Stimulated activated CD4-positive, alpha-beta T cell treated with anti-CD3 and anti-CD28 coated beads, Interleukin-1b, Interleukin-23, amount 100 ng/mL, for 1 hour (primary cell): ENCODE measurements at places on chromosomes 16 and 17.

GRCh38 chr17:61700252-61700651, 109.2 kb upstream of the NACA2 start:
- DNase-seq, result no peak

DNA sequence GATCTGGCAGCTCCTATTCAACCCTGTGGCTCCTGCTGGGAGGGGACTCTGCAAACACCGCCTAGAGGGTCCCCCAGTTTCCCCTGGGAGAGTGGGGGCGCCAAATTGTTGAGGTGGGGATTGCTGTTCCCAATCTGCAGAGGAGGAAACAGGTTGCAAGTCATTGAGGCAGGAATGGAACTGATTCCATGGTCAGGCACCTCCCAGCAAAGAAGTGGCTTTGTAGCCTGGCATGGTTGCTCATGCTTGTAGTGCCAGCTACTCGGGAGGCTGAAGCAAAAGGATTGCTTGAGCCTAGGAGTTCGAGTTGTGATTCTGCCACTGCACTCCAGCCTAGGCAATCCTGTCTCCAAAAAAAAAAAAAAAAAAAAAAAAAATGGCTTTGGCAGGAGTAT, 198 bp upstream of the PYDC1 start:
- no peak for DNase-seq

DNA sequence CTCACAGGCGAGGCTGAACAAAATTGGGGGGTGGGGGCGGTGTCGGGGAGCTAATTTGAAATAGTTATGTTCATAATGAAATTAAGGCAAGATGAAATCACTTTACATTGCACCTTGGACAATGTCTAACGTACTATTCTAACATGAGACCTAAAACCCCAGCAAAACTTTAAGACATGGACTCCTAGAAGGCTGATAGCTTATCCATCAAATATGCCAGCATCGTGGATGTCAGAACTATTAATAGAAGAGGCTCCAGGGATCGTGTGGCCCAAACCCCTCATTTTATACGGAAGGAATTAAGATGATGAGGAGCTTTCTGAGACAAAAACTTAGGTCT, 279.6 kb downstream of the SOX9 start:
- DNase-seq, result no peak

DNA sequence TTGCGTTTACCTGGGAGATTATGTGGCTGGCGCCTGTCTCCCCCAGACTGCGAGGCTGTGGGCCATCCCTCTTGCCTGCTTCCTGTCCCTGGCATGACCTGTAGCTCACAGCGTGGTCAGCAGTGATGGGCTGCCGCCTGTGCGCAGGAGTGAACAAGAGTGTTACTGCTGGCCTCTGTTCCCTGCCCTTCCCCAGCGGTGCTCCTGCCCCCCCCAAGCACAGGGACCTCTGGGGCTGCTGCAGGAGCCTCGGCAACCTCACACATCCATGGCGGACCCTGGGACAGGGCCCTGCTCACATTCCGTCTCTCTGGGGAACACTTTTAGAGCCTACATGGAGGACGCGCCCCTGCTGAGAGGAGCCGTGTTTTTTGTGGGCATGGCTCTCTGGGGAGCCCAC, 10.6 kb downstream of the TSC2 start:
- no peak for DNase-seq

- DNase-seq, result no peak
These were observed 11.4 kb downstream of the CHST4 start for GRCh38 chr16:71537643-71538042.

DNA sequence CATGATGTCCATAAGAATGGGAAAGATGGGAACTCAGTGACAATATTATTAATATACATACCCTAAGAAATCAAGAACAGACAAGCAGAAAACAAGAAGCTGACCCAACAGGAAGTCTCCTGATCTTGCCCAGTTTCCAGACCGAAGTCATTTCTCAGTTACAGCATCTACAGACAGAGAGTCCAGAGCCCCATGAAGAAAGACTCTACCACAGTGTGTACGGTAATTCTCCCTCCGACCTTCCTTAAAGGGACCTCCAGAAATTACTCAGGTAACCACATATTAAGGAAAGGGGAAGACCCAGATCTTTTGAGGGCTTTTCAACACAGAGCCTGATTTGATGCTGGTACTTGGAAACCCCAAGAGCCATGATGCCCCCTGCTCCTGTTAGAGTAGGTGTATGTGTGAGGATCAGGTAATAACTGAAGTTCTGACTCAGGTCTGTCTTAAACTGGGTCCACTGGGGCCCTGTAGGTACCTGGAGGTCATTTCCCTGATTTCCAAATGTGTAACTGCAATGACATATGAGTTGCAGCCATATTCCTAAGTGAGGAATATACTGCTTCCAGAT, 132.4 kb downstream of the ABCA8 start:
- DNase-seq, result no peak

- no peak for DNase-seq
These were observed 585.3 kb downstream of the KCNJ18 start for GRCh38 chr17:22277595-22277994.

- DNase-seq, result no peak
These were observed 79.6 kb upstream of the TOB1 start for GRCh38 chr17:50945779-50946222.

DNA sequence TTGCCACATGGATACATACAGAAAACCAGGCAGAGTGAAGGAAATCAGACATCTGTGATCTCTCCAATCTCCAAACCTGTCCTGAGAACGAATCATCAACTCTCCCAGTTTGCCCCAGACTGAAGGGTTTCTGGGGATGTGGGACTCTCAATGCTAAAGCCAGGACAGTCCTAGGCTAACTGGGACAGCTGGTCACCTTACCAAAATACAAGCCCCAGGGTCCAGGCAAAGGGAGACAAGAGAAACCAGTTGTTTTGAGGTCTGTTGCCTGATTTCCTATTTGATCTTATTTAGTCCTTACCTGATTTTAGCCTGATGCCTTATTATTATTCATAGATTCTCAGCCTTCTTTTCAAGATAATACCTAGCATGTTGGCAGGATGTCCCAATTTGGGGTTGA, 51.7 kb upstream of the TAC4 start:
- DNase-seq, result no peak

- peak; percentile 6 for DNase-seq
These were observed 189.2 kb upstream of the AXIN2 start for GRCh38 chr17:65750631-65751115.

GRCh38 chr17:40531051-40531991, 29.9 kb upstream of the TNS4 start:
- DNase-seq, result peak; percentile 88

DNA sequence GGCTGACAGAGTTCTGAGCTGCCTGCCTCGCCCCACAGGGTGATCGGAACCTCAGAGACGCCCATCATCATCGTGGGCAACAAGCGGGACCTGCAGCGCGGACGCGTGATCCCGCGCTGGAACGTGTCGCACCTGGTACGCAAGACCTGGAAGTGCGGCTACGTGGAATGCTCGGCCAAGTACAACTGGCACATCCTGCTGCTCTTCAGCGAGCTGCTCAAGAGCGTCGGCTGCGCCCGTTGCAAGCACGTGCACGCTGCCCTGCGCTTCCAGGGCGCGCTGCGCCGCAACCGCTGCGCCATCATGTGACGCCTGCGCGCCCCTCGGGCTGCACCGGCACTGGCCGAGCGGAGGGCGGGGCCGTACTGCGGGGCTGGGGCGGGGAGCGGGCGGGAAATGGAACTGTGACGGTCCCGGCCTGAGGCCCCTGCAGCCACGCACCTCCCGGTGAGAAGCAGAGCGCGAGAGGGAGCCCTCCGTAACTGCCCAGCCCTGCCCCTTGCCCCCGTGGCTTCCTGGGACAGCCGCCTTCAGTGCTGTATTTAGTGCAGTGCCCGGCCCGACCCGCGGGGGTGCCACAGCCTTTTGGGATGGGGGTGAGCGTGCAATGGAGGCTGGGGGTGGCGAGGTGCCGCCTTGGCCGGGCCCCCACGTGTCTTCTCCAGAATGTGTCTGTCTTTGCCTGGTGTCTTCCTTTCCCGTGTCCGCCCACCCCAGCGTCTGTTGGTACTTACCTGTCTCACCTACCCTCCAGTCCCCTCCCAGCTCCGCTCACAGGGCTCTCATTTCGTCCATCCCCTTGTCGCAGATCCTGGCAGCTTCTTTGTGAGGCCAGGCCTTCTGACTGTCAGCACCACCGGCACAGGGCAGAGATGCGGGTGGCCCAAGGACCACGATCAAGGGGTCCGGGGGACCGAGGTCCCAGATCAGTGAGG, 9.8 kb downstream of the RASL10B start:
- DNase-seq, result no peak

DNA sequence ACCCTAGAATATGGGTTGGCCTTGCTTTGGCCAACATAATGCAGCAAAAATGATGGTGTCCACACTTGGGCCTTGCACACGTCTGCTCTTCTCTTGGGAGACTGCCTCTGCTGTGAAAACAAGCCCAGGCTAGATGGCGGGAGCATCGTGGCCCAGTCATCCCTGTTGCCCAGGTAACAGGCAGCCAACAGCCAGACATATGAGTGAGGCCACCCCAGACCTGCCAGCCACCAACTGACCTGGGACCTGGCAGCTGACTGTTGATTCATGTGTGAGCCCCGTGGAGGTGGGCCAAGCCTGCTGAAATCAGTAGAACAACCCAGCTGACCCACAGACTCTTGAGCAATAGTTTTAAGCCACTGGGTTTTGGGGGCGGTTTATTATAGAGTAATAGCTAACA, 39.4 kb upstream of the CDH3 start:
- no peak for DNase-seq

DNA sequence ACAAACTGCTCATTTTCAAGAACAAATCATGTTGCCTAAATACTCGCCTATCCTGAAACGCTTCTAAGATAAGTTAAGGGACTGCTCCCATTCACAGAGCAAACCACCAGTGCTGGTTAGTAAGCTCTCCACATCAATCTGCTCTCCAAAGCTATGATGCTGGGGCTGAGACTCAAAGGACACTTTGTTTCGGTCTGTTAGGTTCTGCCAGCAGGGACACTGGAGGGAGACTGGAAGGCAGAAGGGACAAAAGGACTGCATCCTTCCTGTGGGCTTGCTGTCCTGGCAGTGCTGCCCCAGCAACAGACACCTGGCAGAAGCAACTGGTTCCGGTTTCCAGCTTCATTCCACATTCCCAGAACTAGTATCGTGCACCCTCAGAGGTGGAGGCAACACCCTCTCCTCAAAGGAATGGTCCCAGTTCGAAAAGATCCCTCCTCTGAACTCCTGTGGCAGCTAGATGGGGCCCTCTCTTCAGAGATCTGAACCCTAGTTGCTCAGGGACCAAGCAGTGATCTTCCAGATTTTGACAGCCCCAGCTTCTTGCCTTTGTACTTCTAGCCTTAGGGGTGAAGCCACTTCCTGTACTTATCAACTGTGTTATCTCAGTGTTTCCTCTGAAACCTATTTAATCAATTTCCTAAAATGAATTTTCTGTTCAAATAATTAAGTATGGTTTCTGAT, 73.4 kb upstream of the GSG1L start:
- no peak for DNase-seq

DNA sequence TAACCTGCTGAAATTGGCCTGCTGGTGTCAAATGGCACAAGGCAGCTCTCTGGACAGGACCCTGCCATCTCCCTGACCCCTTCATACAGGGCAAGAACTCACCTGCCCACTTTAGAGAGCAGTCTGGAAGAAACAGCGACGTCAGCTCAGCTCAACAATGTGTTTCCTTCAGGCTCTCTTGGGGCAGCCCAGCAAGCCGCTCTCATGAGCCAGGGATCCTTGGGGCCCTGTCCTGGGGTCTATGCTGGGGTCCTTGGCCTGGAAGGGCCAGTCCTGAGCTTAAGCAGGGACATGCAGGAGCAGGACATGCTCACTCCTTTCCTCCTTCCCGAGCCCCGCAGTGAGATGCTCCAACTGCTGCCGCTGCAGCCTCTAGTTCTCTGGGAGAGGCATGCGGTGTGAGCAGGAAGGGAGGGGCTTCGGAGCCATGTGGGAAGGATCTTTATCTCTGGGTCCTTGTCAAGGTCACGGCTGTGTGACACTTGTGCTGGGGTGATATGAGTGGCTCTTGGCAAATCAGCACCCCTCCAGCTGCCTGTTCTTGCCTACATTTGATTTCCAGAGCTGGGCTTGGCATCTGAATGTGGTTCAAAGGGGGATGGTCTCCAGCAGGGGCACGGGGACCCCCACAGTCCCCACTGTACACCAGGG, 3.4 kb downstream of the C1QTNF1 start:
- no peak for DNase-seq

GRCh38 chr16:31487720-31488467, 5.0 kb downstream of the SLC5A2 start:
- peak; percentile 32 for DNase-seq

DNA sequence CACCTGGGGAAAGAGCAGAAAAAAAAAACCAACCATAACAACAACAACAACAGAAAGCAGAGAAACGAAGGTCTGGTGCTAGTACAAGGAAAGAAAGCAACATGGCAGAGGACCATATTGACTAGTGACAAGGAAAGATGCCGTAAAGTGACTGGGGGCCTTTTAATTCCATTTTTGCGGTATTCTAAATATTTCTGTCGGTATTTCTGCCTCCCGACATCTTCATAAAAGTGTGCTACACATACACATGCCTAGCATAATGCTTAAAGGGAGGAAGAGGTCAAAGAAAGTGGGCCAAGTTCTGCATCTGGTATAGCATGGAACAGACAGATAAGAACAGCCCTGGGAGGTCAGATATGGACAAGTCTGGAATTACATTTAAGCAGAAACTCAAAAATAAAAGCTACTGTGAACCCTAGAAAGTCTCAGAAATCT, 19.5 kb upstream of the RNF43 start:
- DNase-seq, result no peak

DNA sequence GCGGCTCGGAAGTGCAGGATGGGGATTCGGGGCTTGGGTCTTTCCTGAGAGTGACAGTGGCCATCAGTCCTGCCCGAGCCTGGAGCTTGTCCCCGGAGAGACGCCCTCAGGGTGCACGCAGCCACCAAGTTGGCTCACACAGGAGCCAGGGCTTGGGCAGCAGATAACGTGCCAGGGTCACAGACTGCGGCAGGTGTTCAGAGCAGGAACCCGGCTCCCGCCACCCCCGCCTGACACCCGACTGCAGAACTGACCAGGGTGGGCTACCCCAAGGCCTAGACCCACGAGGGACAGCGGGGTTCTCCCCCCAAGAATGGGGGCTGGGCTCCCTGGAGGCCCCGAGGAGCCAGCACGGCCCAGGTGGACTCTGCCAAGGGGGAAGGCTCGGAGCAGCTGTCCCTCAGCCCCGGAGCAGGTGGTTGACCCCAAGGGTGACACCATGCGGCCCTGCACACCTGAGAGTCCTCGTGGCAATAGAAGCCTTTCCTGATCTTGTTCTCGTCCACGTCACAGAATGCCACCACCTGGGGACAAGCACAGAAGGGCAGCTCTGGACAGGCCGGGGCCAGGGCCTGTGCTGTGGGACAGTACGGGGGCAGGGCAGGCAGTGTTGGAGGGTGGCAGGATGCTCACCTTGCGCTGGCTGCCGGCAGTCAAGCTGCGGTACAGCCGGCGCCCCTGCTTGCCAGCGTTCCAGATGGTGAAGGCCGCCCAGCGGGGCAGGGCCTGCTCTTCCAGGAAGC, 117.1 kb upstream of the ZNF750 start:
- no peak for DNase-seq

GRCh38 chr17:57406131-57406980, 150.0 kb downstream of the MSI2 start:
- DNase-seq, result no peak

GRCh38 chr16:21608639-21609328, 9.4 kb downstream of the METTL9 start:
- no peak for DNase-seq

GRCh38 chr17:40960144-40960543, 6.6 kb downstream of the KRT39 start:
- no peak for DNase-seq
